ENCODE measurements at places on chromosomes 13 and 19.

DNA sequence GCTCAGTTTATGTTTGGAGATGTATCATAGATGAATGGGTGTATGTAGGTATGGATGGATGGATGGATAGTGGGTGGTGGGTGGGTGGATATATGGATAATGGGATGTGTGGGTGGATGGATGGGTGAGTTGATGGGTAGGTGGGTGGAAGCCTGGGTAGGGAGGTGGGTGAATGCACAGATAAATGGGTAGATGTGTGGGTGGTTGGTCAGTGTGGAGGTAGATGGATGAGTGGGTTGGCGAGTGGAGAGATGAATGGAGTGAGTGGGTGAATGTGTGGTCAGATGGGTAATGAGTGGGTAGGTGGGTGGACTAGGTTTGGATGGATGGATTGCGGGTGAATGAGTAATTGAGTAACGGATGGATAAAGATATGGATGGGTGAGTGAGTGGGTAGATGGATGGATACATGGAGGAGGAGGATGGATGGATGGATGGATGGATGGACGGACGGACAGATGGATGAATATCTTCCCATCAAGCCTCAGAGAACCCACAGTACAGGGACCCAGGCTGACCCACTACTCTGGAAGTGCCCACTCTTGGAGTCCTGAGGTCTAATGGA lies 13.4 kb downstream of the MEIS3 start:
- no peak for DNase-seq

GRCh38 chr13:99331881-99332293 lies 24.7 kb upstream of the GPR183 start:
- DNase-seq: no peak

- DNase-seq: no peak
Measured at GRCh38 chr19:39299832-39300231, 3.6 kb downstream of the IFNL1 start.

GRCh38 chr19:937259-937694 lies 11.4 kb downstream of the ARID3A start:
- DNase-seq: no peak

- no peak for DNase-seq
Measured at GRCh38 chr19:33390908-33391630, 17.6 kb downstream of the CEBPG start.

DNA sequence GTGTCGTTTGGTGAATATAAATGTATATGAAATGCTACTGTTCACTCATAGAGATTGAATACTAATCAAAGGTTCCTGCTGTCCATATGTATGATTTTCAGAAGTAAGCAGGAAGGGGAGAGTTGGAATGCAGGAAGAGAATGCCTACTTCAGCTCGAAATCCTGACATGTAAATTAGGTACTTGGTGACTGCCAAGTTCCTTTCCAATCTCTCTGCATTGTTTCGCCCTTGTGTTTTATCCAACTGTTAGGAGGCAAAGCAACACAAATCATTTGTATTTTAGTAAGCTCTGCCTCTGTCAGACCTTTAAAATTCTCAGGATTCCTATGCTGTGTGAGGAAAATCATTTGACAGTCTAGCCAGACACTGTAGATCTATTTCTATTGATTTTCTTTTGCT lies 9.0 kb downstream of the STARD13 start:
- DNase-seq: no peak

DNA sequence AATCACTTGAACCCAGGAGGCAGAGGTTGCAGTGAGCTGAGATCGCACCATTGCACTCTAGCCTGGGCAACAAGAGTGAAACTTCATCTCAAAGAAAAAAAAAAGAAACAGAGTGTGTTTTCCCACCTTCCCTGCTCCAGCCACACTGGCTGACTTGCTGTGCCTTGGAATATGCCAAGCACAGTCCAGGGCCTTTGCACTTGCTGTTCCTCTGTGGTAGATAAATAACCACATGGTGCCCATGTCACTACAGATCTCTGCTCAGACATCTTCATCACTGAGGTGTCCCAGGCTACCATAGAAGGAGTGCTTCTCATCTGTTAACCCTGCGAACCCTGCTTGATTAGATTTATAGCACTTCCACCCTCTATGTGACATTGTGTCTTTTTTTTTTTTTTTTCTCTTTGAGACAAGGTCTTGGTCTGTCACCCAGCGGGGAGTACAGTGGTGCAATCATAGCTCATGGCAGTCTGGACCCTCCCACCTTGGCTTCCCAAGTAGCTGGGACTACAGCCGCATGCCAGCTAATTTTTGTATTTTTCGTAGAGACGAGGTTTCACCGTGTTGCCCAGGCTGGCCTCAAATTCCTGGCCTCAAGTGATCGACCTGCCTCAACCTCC lies 10.4 kb downstream of the SMARCA4 start:
- DNase-seq: no peak

DNA sequence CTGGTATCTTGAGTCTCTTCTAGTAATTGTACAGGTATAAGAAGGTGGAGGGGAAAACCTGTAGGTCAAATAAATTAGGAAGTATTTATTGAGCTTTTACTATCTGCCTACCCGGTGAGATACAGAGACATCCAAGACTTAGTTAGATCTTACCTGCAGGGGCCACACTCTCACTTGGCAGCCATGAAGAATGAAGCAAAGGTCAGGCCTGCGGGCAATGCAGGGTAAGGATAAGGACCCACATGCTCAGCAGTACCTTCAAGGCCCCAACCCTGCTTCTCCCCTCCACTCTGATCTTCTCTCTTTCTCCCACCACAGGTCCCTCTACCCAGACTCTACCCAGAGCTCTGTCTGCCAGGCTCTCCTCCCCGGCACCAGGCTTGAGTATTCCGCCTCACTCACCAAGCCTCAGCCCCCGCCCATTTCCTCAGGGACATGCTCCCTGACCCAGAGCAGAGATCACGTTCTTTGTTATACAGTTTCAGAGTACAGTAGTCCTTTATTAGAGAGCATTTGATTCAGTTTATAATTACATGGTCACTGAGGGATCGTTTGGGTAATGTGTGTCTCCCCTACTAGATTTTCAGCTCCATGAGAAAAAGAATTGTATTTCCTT lies 18.9 kb upstream of the CLDN10 start:
- DNase-seq: no peak

- no peak for DNase-seq
Measured at GRCh38 chr13:51477653-51478324, 25.0 kb upstream of the INTS6 start.

DNA sequence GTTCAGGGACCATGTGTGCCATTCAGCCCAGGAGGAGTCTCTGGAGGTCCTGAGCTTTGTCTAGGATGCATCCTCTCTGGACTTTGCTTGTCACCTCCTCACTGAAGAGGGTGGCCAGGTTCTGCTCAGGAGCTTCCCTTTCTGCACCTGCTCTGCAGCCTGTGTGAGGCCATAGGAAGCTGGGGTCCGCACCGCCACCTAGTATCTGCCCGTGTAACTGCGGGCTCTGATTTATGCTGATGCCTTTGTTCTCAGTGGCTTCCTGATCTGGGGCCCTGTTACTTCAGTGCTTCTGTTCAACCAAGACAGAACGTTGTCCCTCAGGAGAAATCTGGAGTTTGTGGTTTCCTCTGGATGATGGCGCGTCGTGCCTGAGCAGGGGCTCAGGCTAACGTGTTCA lies 15.5 kb downstream of the ZNF610 start:
- DNase-seq: no peak

- DNase-seq: no peak
Measured at GRCh38 chr13:38543561-38543960, 143.3 kb upstream of the FREM2 start.

DNA sequence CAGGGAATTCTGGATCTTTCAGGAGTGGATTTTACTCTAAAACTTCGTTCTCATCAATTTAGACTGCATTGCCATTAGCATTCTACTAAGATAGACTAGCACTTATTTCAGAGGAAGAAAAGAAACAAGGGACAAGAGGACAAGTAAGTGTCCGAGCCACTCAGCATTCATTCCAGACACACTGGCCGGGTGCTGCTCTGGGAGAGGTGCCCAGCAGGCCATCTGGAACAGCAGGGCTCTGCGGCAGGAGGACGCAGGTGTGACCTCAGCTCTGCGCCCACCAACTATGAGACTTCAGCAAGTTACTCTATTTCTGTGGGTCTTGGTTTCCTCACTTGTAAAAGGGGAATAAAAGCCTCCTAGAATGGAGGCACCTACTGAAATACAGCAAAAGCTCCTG lies 4.2 kb downstream of the EPS15L1 start:
- no peak for DNase-seq

DNA sequence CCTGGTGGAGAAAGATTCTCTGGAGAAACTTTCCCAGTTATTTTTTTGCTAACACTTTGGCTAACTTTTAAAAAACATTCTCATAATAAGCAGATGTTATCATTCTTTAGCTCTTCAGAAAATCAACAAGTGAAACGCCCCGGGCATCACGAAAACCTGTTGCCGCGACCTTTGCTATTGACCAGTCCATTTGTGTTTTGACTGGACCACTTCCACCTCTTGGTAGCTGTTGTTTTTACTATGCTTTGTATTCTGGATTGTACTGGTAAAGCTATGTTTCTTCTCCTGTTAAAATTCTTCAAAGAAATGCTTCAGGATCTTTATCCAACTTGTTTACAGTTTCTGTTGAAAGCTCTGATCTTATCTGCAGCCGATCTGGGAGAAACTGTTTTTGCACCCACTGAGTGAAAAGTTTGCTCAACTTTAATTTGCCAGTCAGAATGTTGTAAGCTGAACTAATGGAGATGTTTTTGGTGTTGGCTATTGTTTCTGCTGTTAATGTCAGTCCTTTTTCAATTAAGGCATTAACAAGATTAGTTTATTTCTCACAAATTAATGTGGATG lies 23.3 kb downstream of the UFM1 start:
- no peak for DNase-seq

DNA sequence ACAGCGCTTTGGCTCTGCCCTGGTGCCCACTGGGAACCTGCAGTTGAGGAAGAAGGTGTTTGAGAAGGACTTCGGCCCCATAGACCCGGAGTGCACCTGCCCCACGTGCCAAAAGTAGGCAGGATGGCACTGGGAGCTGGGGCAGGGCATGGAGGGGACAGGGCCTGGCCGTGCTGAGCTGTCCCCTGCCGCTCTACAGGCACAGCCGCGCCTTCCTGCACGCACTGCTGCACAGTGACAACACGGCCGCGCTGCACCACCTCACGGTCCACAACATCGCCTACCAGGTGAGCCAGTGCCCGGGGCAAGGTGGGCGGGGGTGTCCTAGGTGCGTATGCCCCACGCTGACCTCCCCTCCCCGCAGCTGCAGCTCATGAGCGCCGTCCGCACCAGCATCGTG lies 5.1 kb upstream of the DNM2 start:
- no peak for DNase-seq

DNA sequence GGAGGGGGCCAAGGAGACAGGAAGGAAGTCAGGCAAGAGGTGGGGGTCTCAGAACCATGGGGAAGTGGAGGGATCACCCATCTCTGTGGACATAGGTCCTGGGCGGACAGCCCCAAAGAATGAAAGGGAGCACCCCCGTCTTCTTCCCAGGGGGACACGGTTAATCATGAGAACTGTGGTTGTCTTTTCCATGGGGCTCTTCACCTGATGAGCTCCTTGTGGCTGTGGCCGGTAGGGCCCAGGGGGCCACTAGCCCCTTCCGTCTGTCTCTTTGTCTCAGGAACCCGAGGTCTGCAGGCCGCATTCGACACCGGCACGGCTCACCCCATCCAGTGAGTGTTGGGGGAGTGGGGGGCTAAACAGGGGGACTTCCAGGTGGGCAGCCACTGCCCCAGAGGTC lies 8.6 kb downstream of the PLPPR2 start:
- no peak for DNase-seq

GRCh38 chr19:8208922-8209461 lies at the start of gene CERS4:
TSS of gene CERS4 (plus strand) at chr19:8209370. CDS start at chr19:8251077, 41,707 bp downstream.
- no peak for DNase-seq

DNA sequence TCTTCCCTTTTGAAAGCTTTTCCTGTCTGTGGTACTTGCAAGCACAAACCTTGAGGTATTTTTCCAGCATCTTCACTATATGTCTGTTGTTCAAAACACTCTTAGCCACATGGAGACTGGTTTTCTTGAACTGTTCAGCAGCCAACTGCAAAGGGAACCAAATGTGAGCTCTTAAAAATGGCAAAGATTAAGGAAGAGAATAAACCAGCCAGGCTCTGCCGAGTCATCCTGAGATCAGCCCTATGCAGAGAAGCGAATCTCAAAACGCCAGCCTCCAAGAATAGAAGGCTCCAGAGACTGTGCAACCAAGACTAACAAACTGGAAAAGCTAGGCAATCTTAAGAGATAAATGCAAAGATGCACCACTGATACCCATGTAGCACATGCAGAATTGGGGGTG lies 20.7 kb downstream of the AKAP8 start:
- DNase-seq: no peak

- DNase-seq: no peak
Measured at GRCh38 chr13:90315061-90315460, 1032.4 kb upstream of the MIR17HG start.

DNA sequence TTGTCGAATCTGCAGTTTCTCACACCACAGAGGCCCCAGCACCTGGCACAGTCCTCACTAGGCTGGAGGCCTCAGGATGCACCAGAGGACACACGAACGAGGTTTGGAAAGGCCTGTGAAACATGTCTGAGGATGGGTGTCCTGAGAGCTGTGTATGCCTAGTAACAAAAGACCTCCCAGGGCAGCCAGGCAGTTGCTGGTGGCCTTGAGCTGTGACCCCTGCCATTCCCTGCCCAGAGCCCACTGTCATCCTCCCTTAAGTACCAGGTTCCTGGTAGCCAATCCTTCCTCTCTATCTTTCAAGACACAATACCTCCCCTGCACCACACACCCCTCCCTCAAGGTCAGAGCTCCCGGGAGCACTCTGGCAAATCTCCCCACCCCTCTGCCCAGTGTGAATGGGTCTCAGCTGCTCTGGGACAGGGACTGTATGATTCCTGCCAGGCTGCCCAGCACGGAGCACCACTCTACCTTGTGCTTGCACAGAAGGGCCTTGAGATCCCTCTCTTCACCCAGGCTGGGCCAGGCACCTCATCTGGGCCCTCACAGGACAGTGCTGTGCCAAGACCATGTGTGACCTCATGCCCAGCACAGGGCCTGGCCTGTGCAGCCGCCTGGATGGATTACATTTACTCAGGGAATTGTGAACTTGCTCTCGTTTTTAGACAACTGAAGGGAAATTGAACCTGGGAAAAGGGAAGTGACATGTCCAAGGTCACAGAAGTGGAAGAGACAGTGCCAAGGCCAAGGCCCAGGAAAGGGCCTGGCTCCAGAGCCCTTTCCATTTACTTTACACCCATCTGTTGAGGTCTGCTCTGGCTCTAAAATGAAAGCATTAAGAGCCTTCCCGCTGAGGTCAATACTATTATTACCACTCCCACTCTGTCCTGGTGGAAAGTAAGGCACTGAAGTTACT lies 2.2 kb downstream of the ZNF787 start:
- no peak for DNase-seq

DNA sequence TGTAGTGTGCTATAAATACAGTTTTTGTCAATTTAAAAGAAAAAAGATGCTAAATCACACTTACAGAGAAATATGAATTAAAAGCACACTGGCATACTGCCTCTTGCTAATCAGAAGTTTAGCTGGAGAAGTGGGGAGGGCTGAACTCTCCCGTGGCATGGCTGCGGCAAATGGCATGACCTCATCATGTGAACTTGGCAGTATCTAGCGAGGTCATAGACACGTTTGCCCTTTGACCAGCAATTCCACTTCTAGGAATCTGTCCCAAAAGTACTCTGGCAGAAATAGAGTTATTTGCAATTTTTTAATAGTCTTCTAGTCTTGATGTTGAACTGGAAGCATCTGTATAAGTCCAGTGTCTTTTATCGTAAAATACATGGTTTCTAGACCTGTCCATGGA lies 42.0 kb upstream of the MCF2L start:
- DNase-seq: no peak

Data from NCI-H524 (cell line).